ENCODE measurements at places on chromosomes 7 and 10.

DNA sequence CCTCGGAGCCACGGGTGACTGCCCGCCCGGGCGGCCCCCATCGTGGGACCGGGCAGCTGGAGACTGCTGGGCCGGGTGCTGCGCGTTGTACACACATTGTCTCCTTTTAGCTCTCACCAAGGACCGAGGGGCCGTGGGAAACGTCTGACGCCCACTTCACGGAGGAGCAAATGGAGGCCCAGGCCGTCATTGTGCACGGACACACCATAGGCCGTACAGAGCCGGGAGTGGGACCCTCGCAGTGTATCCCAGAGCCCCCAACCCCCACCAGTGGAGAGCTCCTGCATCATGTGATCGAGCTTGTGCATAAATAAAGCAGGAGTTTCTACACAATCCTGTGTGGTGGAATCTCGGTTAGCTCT is 722 bp downstream of the DENND10 start:
- no peak for DNase-seq

- DNase-seq: no peak
These were observed 428.2 kb upstream of the POT1 start for GRCh38 chr7:125357676-125358455.

GRCh38 chr7:36943591-36944435 is 219.5 kb upstream of the AOAH start:
- DNase-seq: no peak

DNA sequence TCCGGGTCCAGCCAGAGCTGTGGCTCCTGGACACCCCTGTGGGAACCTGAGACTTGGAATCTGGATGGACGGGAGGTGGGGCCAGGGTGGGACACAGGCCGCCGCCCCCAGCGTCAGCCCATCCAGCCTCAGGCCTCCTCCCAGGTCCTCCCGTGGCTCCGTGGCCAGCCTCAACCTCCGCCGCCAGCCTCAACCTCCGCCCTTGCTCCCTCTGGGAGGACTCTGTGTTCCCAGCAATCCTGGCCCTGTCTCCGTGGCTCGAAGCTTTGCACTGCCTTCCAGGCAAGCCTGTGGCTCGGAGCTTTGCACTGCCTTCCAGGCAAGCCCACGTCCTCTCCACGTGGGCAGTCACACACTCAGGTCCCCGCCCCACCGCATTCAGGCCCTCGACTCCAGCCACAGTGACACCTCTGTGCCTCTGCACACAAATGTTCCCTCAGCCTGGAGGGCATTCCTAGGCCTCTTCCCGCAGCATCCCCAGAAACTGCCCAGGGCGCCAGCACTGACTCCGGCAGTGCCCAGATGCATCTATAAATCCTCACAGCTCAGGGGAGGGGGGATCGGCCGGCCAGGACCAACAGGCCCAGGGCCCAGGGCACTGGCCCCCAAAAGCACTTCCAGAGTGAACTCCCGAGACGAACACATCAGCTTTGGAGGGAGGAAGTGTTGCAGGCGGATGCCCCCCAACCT is 44.7 kb upstream of the PDGFA start:
- DNase-seq: no peak

DNA sequence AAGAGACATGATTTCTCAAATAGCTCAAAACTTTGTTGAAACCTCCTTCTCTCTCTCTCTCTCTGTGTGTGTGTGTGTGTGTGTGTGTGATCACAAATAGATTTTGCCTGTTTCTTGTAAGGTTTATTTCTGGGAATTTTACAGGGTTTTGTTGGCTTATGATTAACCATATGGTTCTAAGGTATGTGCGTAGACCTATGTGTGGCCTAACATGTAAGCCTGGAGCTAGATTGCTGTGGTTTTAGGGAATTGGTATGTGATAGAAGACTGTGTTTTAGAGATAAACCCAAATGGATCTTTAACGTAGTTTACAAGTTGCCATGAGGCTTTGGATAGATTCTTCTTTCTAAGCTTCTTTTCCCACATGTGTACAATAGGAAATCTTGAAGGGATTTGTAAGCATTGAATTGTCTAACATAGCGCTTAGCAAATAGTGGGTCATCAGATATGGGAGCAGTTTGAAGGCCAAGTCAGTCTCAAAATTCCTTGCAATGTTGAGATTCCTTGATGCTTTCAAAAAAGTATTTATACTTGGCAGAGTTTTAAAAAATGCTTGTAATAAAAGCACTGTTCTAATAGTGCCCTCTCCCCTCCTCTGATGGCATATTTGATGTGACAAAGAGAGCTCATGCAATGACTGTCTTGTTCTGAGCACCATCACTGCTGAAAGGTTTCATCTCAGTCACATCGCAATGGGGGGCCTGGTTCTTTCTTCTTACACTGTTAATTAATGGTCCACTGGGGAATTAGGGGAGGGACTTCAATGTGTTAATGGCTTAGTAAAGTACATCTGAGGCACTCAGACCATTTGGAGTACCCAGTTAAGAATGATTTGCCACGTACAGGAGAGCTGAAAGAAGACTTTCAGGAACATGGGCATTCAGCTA is 118.2 kb downstream of the SNX10 start:
- DNase-seq: no peak

DNA sequence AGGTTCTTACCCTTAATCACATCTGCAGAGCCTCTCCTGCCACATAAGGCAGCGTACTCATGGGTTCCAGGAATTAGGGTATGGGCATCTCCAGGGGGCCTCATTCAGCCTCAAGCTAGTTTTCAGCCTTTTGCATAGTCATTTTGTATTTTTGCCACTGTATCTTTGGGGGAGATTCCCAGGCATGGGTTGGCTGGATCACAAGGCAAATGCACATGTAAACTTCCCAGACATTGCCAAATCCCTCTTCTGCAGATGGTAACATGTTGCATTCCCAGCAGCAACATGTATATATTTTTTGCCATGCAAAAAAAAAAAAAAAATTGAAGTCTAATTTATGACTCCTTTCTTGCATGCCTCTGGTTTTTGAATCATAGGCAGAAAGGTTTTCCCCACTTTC is 595.4 kb upstream of the FOXK1 start:
- no peak for DNase-seq

DNA sequence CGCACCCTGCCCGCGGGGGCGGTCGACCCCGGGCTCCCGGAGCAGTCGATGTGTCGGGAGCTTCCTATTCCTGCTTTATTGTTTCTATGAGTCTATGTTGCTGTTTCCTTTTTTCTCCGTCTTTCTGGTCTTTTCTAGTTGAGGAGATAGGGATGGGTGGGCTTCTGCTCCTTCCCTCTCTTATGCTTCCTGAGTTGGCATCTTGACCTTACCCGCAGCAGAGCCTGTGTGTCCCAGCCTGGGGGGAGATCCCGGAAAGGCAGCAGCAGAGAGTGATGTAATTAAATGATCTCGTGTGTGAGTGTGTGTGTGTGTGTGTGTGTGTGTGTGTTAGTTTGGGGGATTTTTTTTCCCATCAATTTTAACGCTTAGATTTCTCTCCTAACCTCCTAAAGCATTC is 486 bp upstream of the SORCS1 start:
- DNase-seq: no peak

- no peak for DNase-seq
These were observed 51.9 kb downstream of the THSD7A start for GRCh38 chr7:11779864-11780674.
